Non-pigmented ciliary epithelial cell (primary cell): ENCODE measurements at places on chromosomes 13 and 19.

- DNase-seq: no peak
Measured at GRCh38 chr19:43455321-43456113, 9.9 kb downstream of the LYPD3 start.

DNA sequence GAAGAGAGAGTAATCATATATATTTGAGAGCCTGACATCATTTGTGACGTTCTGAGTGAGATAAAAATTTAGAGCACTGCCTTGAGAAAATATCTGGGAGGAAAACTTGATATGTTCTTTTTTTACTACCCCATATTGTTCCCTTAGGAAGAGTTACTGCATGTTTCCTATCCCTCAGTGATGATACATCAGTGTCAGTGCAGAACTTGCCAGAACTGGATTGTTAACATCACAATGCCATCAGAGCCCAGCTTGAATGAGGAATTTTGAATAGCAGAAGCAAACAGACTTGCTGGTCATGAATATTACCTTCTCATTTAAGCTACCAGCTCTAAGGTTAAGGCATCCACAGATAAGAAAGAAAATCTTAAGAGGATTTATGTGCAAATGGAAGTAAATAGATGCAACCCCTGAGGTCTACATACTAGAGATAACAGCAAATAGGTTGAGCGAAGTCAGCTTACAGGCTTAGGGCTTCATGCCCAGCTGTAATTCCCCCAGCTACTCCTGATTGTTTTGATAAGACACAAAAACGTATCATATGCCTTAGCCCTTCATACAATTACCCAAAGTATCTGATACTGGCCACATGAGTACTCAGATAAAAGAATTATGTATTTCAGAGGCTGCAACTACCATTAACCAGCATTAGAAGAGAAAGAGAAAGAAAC lies 313.7 kb upstream of the ATXN8OS start:
- no peak for DNase-seq

DNA sequence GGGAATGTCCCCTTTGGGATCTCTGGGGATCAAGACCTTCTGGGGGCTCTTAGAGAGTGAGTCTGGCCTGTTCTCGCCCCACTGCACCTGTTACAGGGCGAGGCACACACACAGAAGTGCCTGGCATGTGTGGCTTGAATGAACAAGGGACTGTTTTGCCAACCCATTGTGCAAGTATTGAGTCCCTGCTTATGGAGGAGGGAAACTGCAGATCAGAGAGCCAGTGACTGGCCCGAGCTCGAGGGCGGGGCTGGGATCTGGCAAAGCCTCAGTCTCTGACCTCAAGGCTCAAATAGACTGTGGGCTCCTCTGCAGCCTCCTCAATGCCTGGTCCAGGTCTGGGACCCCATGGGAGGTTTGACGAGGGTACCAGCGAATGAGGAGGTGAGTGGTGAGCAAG lies 5.5 kb downstream of the RAVER1 start:
- DNase-seq: no peak

DNA sequence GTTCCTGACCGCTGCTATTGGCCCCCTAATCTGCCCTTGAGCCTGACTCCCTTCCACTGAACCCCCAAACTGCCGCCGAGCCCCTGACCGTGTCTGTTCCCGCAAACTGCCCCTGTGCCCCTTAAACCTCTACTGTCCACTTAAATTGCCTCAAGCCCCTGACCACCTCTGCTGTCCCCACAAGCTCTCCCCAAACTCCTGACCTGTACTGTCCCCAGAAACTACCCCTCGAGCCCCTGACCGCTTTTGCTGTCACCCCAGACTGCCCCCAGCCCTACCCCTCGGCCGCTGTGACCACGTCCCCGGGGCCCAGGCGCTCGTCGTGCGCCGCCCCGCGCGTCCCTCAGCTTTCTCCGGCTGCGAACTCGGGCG lies 382 bp downstream of the ZNF77 start:
- DNase-seq: no peak

- no peak for DNase-seq
Measured at GRCh38 chr19:6138066-6138465, 2.6 kb downstream of the ACSBG2 start.

DNA sequence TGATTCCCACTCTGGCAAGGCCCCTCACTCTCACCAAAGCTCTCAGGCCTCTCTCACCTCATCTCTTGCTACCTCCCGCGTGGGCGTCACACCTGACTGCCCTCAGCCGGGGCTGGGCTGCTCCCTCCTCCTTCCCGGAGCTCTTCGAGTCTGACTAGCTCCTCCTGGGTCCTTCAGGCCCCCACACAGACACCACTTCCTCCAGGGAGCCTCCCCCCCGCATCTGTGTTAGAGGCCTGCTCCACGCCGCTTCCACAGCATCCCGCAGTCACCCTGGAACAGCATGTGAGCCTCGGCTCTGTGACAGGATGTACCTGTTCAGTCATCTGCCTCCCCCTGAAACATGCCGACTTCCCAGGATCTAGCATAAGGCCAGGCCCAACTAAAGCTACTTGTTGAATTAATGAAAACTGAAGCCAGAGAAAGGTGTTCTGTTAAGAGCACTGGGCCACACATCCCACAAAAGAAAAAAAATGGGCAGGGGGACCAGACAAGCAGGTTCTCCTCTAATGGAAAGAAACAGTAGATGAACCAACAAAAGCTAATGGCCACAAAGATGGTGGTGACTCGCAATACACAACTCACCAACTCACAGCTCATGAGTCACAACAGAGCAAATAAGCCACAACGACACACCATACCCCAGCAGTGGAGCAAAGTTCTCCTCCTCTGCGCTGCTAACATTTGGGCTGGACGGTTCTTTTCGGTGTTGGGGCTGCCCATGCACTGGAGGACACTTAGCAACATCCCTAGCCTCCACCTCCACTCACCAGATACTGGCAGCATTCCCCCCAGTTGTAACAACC lies 3.0 kb downstream of the PPP6R1 start:
- DNase-seq: no peak

DNA sequence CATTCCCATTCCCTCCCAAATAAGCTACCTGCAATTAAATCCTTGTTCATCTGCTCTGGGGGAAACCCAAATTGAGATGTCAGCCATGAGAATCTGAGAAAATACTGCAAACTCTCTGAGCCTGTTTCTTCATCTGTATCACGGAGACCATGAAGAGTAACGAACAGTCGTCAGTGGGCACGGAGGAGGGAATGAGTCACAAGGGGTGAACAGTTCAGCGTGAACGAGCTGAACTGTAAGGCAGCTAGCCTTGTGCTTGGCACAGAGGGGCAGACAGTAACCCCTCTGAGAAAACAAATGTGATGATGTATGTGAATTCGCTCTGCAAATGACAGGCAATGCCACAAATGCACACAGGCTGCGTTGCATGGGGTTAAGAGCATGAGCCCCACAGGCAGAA lies 288.7 kb downstream of the FOXO1 start:
- no peak for DNase-seq

- peak; percentile 60 for DNase-seq
Measured at GRCh38 chr13:98775844-98776598, 23.5 kb upstream of the SLC15A1 start.

DNA sequence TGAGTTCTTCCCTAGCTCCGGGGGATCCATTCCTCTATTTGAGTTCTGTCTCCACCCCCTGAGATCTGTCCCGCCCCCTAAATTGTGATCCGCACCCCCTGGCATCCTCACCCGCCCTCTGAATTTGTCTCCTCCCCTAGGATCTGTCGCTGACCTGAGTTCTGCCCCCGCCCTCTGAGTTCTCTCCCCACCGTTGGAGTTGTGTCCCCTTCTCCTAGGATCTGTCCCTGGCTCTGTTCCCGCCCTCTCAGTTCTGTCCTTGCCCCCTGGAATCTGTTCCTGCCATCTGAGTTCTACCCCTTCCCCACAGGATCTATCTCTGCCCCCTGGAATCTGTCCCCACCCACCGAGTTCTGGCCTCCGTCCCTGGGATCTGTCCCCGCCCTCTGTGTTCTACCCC lies 1.0 kb upstream of the SLC17A7 start:
- no peak for DNase-seq

GRCh38 chr19:1266916-1267476 lies 2.1 kb upstream of the CIRBP start:
- DNase-seq: no peak

DNA sequence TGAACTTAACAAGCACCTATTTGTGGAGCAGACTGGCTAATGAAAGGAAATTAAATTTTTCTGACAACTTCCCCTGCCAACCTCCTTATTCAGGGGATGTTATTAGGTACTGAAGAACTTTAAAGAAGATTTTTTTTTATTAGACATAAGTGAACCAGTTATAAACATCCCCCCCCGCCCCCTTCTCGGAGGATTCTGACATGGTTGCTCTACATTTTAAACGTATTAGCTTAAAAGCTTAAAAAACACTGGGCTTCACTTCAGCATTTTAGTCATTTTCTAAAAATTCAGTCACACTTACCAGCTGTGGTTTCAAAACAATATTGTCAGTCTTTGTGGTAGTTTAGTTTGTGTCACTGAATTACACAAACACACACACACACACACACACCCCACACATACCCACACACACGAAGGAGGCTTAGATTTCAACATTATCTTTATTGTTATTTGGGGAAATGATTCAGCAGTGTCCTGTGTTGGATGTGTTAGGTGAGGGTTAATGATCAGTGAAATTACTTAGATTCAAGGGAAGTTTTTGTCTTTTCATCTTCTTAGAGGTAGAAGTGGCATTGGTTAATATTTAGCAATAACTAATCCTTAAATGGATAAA lies 145.7 kb downstream of the PCCA start:
- DNase-seq: no peak

- DNase-seq: no peak
Measured at GRCh38 chr13:44906713-44907112, 82.6 kb downstream of the NUFIP1 start.

- no peak for DNase-seq
Measured at GRCh38 chr13:44333950-44334655, 39.5 kb upstream of the SERP2 start.

- no peak for DNase-seq
Measured at GRCh38 chr19:58150328-58150921, at the start of gene ZNF329. ZNF329 (minus strand) TSS chr19:58150789; CDS start chr19:58129503, 21,286 bp downstream.

GRCh38 chr19:695352-695949 lies at the start of gene PRSS57:
PRSS57 (minus strand) TSS chr19:695452; CDS start chr19:695430, 22 bp downstream.
- DNase-seq: no peak

GRCh38 chr19:35069696-35070095 lies 28.2 kb downstream of the HPN start:
- DNase-seq: no peak

DNA sequence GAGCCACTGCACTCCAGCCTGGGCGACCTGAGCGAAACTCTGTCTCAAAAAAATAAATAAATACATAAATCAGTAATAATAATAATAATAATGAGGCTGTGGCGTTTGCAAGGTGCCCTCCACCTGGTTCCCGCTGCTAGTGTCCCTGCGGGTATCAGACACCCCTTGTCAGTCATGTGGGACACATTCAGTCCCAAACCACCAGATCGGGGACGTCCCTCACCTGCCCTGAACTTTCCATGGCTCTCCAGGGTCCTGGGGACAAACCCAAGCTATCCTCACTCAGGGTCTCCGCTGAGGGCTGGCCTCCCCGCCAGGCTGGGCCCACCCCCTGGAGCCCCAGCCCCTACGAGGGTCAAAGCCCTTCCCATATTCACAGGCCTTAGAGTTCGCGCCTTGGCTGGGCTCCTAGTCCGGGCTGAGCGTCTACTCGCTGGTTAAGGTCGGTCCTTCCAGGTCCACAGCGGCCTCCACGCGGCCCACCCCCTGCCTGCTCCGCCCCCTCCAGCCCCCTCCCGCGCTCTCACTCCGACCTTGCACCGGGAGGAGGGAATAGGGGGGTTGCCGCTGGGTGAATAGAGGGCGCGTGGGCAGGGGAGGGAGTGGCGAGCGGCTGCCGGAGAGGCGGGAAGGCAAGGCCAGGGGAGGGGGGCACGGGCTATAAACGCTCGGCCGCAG lies 349 bp upstream of the KISS1R start:
- no peak for DNase-seq

- DNase-seq: no peak
Measured at GRCh38 chr19:21835429-21835809, 563 bp downstream of the ZNF43 start.

DNA sequence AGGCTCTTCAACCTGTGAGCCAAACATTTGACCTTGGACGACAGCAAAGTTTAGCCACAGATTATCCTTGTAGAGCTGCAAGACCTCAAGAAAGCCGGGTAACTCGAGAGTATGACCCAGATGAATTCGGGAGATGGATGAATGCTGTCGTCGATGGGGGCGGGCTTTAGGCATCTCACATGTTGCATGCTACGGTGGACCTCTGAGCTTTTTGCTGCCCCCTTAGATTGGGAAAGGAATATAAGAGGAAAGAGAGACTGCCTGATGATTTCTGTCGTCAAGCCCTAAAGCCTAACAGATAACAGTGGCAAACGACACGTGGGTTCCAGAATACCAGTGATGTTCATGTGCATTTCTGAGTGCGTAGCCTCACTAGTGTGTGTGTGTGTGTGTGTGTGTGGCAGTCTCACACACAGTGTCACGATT lies 730 bp upstream of the ABCC4 start:
- DNase-seq: no peak

DNA sequence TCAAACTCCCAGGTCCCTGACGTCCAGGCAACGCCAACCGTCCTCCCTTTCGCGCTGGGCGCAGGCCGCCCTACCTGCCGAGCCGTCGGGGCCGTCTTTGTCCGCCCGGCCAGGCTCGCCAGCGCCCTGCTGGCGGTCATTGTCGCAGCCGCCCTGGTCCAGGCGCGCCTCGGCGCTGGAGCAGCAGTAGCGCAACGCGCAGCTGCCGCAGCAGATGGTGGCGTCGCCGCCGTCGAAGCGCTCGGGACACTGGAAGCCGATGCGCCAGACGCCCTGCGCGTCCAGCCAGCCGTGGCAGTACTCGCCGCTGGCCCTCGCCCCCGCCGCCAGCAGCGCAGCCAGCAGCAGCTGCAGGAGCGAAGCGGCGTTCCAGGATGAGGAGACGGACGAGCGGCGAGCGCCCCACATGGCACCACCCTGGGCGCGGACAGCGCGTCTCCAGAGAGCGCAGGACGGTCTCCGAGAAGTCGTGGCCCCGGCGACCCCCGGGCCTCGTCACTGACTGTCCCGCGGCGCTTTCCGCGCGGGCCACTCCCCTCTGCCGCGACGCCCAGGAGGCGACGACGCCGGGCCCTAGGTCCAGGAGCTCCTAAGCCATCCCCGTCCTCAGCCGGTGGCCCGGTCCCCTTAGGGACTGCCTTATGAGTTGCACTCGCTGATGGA lies 1.1 kb downstream of the SHISA2 start:
- no peak for DNase-seq

DNA sequence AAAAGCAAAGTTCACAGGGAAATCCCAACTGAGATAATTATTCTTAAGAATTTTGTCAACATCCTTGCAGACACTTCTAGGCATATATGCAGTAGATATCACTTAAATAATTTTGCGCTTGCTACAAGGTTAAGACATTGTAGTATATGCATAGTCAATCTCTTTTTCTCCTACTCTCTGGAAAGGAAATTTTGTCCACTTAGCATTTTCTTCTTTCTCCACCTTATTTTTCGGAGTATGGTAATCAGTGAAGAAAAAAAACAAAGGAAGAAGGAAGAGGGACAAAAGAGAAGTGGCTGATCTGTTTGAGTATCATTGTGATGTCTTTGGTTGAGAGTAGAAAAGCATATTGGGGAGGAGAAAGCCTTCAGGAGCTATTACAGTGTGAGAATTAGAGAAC lies 104.6 kb downstream of the LACC1 start:
- DNase-seq: no peak

- no peak for DNase-seq
Measured at GRCh38 chr13:32124743-32125142, 93.2 kb downstream of the FRY start.

- no peak for DNase-seq
Measured at GRCh38 chr13:32594157-32594738, 8.0 kb downstream of the PDS5B start.
